ENCODE measurements at places on chromosomes 12 and 14. TPM values are rescaled to one million over a fixed set of nuclear protein-coding genes. Genes with fewer than 3 reads are reported as not detected.
A peak's percentile ranks its signal among the peaks of the same experiment; 100 is the strongest.

DNA sequence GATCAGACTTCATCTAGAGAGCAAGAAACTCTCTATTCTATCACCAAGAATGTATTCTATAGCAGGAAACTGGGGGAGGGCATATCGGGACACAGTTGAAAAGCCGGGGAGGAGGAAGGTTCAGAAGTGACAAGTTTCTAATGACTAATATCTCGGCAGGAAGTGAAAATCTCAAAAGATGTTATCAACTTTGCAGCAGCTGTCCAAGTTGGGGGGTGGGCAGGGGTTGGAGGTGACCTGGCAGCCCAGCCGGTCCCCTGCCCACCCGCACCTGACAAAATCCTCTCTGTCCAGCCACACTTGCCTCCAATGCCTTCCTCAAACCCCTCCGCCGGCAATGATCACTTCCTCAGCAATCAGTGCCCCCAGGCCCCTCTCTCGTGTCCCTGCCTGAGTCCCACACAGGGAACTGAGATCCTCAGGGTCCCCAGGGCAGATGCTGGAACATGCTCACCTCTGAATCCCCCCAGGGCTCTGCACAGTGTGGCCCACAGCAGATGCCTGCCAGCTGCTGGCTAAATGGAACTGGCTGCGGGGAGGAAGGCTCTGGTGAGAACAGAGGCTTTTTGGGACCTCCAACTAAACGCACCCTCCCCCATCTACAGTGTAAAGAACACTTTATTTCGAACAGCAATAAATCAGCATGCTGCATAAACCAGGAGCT lies 43.9 kb downstream of the CCDC88C start:
- no peak for DNase-seq
- H3K4me3 ChIP-seq, result no peak overlapping the region
- H3K27me3 ChIP-seq, result no peaks in the 10 kb centered on the region

The LRRIQ1 gene
- total RNA-seq, result 18.6 TPM

DNA sequence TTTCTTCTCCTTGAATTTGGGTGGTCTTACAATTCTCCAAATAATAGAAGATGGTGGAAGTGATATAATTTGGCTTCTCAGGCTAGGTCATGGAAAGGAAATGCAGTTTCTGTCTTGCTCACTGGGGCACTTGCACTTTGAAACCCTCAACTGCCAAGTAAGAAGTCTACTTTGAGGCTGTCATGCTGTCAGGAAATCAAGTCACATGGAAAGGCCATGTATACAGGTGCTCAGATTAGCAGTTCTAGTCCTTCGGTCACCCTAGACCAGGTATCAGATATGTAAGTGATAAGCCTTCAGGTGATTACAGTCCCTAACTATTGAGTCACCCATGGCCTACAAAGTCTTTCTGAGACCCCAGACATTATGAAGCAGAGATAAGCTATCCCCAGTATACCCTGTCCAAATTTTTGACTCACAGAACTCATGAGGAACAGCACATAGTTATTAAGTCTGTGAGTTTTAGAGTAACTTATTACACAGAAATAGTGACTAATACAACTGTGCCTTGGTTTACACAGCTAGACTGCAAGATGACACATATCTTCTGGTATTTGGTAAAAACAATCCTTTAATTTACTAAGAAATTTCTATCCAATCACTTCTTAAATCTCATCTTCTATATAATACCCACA lies 26.3 kb upstream of the BBS10 start:
- no peak overlapping the region for H3K27ac ChIP-seq
- H3K27me3 ChIP-seq, result no peaks in the 10 kb centered on the region
- no peak for DNase-seq
- H3K36me3 ChIP-seq, result no peaks in the 10 kb centered on the region
- no peak overlapping the region for H3K4me3 ChIP-seq

The BLOC1S1 gene
- total RNA-seq, result 143 TPM

The CISTR gene
- total RNA-seq, result not detected

The BHLHE41 gene
- total RNA-seq, result 31.8 TPM

The DPPA3 gene
- total RNA-seq, result not detected

DNA sequence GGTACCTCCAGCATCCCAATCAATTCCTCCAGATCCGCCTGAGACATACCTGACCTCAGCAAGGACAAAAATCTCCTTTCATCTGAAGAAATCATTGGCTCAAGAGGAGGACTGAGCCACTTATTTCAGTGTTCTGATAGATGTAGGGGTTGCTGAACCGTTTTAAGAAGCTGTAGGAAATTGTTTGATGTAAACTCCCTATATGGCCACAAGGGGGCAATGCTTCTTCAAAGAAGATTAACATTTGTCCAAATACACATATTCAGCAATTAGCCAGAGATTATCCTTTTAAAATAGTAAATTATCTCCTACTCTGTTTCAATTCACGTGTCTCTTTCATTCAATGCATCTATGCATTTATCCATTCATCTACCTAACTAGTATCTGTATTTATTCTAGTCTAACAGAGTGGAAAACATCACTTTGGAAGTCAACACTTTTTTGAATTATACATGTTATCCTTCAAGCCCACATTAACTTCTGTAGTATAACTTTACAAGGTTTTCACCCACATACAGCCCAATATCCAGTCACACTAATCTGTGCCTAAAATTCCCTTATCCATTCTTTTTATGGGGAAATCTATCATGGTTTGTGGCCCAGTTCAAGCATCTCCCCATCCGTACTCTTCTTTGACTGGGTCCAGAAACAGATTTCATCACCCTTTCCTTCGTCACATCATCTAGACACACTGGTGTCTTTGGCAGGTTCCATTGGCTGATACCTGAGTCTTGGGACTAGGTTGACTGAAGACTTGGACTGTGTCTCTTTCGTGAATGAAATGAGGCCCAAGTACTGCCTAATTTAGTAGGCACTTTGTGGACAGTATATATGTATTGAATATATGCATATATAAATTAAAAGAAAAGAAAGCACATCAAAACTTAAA lies 411.0 kb upstream of the OR4E1 start:
- no peaks in the 10 kb centered on the region for H3K4me1 ChIP-seq
- H3K27ac ChIP-seq, result no peak overlapping the region
- H3K36me3 ChIP-seq, result no peaks in the 10 kb centered on the region
- H3K4me3 ChIP-seq, result no peak overlapping the region
- no peaks in the 10 kb centered on the region for H3K27me3 ChIP-seq
- no peak for DNase-seq

- no peak overlapping the region for H3K4me3 ChIP-seq
- no peak overlapping the region for H3K27ac ChIP-seq
- no peaks in the 10 kb centered on the region for H3K27me3 ChIP-seq
- H3K36me3 ChIP-seq, result no peaks in the 10 kb centered on the region
These were observed 96.2 kb downstream of the MON2 start for GRCh38 chr12:62562846-62563245.

GRCh38 chr12:15411842-15412241 lies 89.5 kb downstream of the PTPRO start:
- no peaks in the 10 kb centered on the region for H3K27me3 ChIP-seq
- no peak for DNase-seq
- H3K4me3 ChIP-seq, result no peak overlapping the region
- H3K27ac ChIP-seq, result no peak overlapping the region
- no peaks in the 10 kb centered on the region for H3K4me1 ChIP-seq

The NFE2 gene
- total RNA-seq, result 0.11 TPM

The HHIPL1 gene
- 3.8 TPM for total RNA-seq

The IAPP gene
- not detected for total RNA-seq

The SMCO2 gene
- total RNA-seq, result not detected

DNA sequence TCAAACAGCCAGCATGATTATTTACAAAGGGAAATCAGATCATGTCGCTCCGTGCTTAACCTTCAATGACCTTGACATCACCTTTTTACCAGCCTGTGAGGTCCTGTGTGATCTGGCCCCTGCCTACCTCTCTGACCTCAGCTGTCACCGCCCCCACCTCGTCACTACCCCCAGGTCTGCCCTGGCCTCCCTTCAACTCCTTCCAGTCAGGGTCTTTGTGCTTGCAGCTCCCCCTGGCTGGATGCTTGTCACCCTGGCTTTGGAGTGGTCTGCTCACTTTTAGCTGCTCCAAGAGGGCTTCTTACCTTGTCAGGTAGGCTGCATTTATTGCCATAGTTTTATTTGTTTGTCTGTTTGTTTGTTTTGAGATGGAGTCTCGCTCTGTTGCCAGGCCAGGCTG lies 8.2 kb upstream of the MAX start:
- no peaks in the 10 kb centered on the region for H3K4me1 ChIP-seq
- H3K4me3 ChIP-seq, result no peak overlapping the region
- no peaks in the 10 kb centered on the region for H3K36me3 ChIP-seq

The HOXC10 gene
- total RNA-seq, result 0.15 TPM

GRCh38 chr14:85565862-85566296 lies 35.9 kb downstream of the FLRT2 start:
- no peaks in the 10 kb centered on the region for H3K27me3 ChIP-seq
- no peak overlapping the region for H3K27ac ChIP-seq
- no peak overlapping the region for H3K4me3 ChIP-seq
- no peaks in the 10 kb centered on the region for H3K36me3 ChIP-seq
- no peak for DNase-seq
- peaks cover 6% of the 10 kb centered on the region for H3K4me1 ChIP-seq

DNA sequence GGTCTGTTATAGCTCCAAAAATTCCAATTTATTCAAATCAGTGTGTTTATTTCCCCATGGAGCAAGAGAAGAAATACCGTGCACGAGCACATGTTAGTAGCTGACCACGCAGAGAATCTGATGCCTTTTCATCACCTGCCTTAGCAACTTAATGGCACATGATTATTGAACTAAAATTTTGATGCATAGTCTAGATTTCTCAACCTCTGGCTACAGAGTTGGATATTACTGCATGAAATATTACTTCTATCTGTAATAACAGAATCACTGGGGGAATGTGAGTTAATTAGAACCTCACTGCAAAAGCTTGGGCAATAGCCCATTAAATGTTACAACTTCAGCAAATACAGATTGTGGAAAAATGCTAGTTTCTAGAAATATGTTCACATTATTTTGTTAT lies 335.8 kb downstream of the FLRT2 start:
- no peak for DNase-seq
- no peak overlapping the region for H3K27ac ChIP-seq
- no peaks in the 10 kb centered on the region for H3K4me1 ChIP-seq
- no peaks in the 10 kb centered on the region for H3K27me3 ChIP-seq
- no peaks in the 10 kb centered on the region for H3K36me3 ChIP-seq
- no peak overlapping the region for H3K4me3 ChIP-seq

The LRRK2 gene
- 9.9 TPM for total RNA-seq

The SRGAP1 gene
- total RNA-seq, result 8.6 TPM

DNA sequence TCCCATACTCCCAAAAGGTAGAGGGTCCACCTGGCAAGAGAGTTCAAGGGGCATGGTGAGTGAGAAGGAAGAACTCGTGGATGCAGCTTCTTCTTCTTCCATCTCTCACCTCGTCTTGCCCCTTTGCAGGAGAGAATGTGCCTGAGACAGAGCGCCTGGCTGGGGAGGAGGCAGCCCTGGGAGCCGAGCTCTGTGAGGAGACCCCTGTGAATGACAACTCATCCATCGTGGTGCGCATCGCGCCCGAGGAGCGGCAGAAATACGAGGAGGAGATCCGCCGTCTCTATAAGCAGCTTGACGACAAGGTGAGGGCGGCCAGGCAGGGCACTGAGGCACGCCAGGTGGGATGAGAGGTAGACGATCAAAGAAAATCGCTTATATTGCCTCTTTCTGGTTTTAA lies 20.0 kb downstream of the KIF5A start:
- DNase-seq, result no peak
- no peaks in the 10 kb centered on the region for H3K27me3 ChIP-seq
- no peaks in the 10 kb centered on the region for H3K4me1 ChIP-seq
- no peaks in the 10 kb centered on the region for H3K36me3 ChIP-seq
- H3K4me3 ChIP-seq, result no peak overlapping the region

GRCh38 chr14:44783901-44784300 lies 177.8 kb downstream of the KLHL28 start:
- H3K4me1 ChIP-seq, result no peaks in the 10 kb centered on the region
- no peaks in the 10 kb centered on the region for H3K27me3 ChIP-seq
- no peaks in the 10 kb centered on the region for H3K36me3 ChIP-seq
- H3K4me3 ChIP-seq, result no peak overlapping the region
- DNase-seq, result no peak

GRCh38 chr14:53391156-53391555 lies 238.0 kb upstream of the DDHD1 start:
- no peak for DNase-seq
- H3K27me3 ChIP-seq, result no peaks in the 10 kb centered on the region
- no peaks in the 10 kb centered on the region for H3K36me3 ChIP-seq
- no peak overlapping the region for H3K4me3 ChIP-seq
- no peak overlapping the region for H3K27ac ChIP-seq
- peaks cover 2% of the 10 kb centered on the region for H3K4me1 ChIP-seq

DNA sequence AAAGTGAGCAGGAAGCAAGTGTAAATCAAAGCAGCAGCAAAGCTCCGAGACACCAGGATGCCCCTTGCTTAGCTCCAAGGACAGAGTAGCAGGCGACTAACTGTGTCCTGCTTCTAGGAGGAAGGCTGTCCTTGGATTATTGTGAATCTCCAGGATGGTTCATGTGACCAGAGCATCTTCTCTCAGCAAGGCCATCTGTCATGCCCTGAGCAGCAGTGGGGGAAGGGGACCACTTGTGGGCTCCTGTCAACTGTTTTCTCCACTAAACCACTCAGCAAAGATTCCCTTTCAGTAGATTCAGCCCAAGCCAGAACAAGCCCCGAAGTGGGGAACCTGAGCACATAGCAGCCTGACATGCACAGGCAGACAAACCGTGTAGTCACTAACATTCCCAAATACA lies 19.4 kb downstream of the MAP3K9 start:
- no peak for DNase-seq
- no peaks in the 10 kb centered on the region for H3K36me3 ChIP-seq

The ASPG gene
- total RNA-seq, result 28.8 TPM

DNA sequence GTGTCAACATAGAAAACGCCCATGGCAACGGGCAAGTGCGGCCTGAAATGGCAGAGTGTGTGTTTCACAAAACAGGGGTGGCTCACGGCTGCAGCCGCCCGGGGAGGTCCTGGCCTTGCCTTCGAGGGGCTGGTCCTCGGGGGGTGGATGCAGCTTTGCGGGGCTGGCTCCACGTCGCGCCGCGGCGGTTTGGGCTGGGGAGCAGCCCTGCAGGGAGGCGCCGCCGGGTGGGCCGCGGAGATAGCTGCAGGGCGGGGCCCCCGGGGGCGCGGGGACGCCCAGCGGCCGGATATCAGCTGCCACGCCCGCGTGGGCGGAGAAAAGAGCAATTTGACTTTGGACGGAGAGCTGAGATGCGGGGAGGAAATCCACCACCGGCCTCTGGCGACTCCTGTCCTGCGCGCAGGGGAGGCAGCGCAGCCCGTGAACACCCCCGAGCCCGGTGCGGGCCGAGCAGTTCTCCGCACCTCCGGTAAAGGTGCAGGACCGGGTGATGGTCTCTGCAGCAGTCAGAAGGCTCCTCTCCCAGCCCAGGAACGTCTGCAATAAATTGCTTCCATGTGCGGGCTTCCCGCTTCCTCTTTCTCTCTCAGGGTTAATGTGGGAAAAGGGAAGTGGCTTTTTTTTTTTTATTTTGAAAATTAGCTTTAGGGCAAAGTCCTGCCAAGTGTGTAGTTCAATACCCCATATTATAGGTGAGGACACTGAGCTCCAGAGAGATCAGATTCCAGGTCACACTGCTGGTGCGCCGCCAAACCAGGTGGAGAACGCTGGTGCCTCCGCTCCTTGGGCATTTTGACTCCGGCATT lies 110.5 kb downstream of the ARF6 start:
- peak overlapping the region; percentile 56 for H3K4me3 ChIP-seq
- DNase-seq, result peak; percentile 70
- peak overlapping the region; percentile 52 for H3K27ac ChIP-seq
- peaks cover 4% of the 10 kb centered on the region for H3K4me1 ChIP-seq

The ATF7 gene
- 60.8 TPM for total RNA-seq

Measured in ovary (tissue), 10 donors.